ENCODE measurements at places on chromosomes 2 and 18. TPM values are rescaled to one million over a fixed set of nuclear protein-coding genes. Genes with fewer than 3 reads are reported as not detected.
A peak's percentile ranks its signal among the peaks of the same experiment; 100 is the strongest.

The PDE6D gene
- total RNA-seq: 21.8 TPM

The SP140 gene
- total RNA-seq: 2.6 TPM

The NABP1 gene
- total RNA-seq: 142 TPM

The DAW1 gene
- total RNA-seq: not detected

The RNF144A gene
- total RNA-seq: 22.2 TPM

The EPAS1 gene
- 717 TPM for total RNA-seq

The REEP1 gene
- total RNA-seq: 0.96 TPM

The CTLA4 gene
- 0.64 TPM for total RNA-seq

The PCGF1 gene
- total RNA-seq: 22.1 TPM

GRCh38 chr2:41710944-41711343 lies 336.9 kb upstream of the PKDCC start:
- no peak for DNase-seq

DNA sequence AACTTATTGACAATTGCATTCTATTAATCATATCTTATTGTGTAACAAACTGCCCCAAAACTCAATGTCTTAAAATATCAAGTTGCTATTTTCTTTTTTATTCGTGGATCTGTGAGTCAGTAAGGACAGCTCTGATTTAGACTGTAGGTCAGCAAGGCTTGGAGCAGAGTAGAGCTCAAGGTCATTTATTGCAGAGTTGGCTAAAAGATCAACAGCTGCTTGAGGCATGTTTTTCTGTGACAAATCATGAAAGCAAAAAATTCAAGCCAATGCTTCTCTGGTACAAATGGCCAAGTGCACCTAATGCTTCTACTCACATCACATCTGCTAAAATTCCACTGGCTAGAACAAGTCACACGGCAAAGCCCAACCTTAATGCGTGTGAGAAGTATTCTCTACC lies 497.7 kb upstream of the LRATD1 start:
- no peak for DNase-seq

GRCh38 chr2:100527440-100528015 lies 35.3 kb upstream of the PDCL3 start:
- no peak for DNase-seq

- peak; percentile 49 for DNase-seq
Measured at GRCh38 chr2:238467062-238467461, 40.3 kb downstream of the ASB1 start.

DNA sequence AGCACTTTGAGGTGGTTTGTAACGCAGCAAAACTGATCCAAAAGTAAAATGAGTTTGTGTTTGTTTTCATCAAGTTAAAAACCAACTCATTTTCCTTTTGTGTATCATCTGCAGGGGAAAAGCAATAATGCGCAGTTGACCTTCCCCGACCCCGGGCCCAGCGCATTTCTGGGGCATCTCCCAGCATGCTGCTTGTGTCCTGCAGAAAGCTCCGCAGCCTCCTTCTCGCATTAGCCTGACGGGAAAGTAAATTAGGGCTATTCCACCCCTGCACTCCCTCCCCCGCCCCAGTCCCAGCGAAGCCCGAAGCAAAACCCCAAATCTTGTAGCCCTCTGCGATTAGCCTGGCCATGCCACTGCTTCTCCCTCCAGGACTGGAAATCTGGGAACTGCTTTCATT lies 82.0 kb upstream of the PPM1B start:
- no peak for DNase-seq

- no peak for DNase-seq
Measured at GRCh38 chr2:30433541-30434299, 13.3 kb upstream of the LCLAT1 start.

DNA sequence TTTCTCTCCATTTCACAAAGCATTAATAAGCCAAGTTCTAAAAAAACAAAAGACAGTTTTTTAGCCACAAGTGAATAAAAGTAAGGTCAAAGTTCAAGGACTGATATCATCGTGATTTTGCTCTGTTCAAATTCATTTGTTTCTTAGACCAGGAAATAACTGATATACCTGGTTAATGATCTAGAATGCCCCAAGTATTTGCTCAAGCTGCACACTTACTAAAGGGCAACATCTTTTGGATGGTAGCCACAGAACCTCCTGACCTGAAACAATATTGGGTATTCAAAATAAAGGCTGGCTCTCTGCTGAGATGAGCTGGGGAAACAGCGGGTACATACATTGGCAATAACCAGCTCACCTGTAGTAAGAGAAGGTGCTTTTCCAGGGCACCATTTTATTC lies 314.7 kb upstream of the LYPD1 start:
- no peak for DNase-seq

DNA sequence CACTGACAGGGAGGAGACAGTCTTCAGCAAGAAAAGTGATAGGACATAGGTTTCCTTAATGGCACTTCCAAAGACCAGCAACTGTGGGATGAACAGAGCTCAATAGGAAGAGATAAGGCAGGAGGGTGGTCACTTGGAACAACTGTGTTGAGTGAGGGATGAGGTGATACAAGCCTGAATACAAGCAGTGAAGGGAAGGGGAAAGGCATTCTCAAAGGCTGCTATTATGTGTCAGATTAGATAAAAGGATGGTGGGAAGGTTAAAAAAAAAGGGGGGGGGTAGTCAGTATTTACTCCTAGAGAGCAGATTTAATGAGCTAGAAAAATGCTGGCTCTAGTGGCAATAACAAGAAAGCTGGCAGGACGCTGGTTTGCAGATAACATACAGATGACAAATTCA lies 25.7 kb downstream of the CCBE1 start:
- DNase-seq: no peak

GRCh38 chr18:23229472-23229871 lies 94.2 kb downstream of the CABLES1 start:
- DNase-seq: no peak

DNA sequence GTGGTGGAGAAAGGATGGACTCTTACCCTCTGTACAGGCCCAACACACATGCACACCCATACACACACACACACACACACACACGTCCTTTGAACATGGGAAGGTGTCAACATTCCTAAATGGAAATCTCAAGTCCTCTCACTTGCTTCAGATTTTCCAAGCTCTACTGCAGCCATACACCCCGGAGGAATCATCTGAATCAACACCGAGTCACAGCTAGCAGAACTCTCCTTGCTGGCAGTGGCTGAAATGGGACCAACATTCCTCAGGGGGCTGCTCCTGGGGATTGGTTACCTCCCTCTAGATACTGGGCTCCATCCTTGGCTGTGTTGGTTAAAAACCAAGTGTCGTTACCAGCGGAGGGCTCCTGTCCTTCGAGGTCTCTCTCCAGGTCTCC lies 112.7 kb downstream of the BCL11A start:
- DNase-seq: no peak

- no peak for DNase-seq
Measured at GRCh38 chr2:177616066-177616465, 223.5 kb downstream of the AGPS start.

- no peak for DNase-seq
Measured at GRCh38 chr2:47264143-47264542, 109.0 kb upstream of the STPG4 start.

GRCh38 chr2:14884651-14885050 lies 252.1 kb downstream of the LRATD1 start:
- no peak for DNase-seq

GRCh38 chr2:37631292-37631691 lies 40.1 kb downstream of the CDC42EP3 start:
- DNase-seq: no peak

DNA sequence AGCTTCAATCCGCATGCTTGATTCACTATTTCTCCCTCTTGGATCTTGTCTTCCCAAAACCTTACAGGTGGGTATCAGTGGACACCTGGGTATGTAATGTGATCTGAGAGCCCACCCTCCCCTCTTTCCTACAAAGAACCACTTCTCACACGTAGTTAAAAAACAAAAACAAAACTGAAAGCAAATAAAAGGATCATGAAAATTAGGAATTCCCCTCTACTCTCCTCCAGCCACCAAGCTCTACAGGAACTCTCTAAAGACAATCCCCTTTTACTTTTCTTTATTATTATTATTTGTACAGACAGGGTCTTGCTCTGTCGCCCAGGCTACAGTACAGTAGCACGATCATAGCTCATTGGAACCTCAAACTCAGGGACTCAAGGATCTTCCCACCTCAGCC lies 40.8 kb upstream of the MYO1B start:
- no peak for DNase-seq

DNA sequence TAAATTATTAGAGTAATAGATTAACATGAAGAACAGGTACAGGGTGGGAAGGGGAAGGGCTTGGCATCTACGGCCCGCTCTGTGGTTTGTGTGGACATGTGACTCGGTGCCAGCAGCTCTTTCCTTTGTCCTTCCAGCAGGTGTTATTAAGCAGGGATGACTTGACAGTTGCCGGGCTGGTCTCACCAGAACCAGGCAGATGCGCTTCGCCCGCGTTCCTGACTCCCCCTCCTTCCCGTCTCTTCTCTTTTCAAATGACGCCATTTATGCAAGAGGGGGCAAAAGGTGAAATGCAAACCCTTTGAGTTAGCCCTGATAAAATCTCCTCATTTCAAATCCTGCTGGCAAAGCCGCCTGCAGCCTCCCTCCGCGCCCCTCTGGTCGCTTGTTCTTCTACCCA lies 38.9 kb upstream of the MGAT4A start:
- no peak for DNase-seq

- DNase-seq: no peak
Measured at GRCh38 chr2:174342686-174343342, 8.1 kb downstream of the SP9 start.

- no peak for DNase-seq
Measured at GRCh38 chr2:71671203-71671854, 218.0 kb downstream of the DYSF start.

GRCh38 chr2:234797566-234798250 lies 154.1 kb upstream of the SH3BP4 start:
- no peak for DNase-seq

- no peak for DNase-seq
Measured at GRCh38 chr2:232126301-232127099, 165.0 kb downstream of the DIS3L2 start.

DNA sequence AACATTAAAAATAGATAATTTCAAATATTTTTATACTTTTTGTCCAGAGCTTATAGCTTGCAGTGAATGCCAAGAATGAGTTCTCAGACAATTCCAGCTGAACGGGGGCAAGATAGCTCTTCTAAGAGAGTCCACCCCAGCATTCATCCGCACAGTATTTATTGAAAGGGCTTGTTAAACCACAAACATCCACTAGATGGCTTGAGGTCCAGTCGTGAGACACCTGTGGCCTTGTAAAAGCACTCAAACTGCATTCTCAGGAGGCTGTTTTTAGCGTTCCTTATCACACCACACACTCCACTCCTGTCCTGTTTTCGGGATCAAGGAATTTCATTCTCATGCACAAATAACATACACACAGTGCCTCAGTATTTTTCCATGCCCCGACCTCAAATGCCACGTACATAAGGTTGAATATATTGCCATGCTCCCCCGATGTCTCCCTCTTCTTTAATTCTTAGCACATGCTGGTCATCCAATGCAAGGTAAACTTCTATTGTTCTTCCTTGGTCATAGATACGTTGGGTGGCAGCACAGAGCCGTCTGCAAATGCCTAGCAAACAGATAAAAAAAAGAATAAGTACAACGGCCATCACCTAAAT lies 47.4 kb downstream of the DNAJC10 start:
- DNase-seq: no peak

DNA sequence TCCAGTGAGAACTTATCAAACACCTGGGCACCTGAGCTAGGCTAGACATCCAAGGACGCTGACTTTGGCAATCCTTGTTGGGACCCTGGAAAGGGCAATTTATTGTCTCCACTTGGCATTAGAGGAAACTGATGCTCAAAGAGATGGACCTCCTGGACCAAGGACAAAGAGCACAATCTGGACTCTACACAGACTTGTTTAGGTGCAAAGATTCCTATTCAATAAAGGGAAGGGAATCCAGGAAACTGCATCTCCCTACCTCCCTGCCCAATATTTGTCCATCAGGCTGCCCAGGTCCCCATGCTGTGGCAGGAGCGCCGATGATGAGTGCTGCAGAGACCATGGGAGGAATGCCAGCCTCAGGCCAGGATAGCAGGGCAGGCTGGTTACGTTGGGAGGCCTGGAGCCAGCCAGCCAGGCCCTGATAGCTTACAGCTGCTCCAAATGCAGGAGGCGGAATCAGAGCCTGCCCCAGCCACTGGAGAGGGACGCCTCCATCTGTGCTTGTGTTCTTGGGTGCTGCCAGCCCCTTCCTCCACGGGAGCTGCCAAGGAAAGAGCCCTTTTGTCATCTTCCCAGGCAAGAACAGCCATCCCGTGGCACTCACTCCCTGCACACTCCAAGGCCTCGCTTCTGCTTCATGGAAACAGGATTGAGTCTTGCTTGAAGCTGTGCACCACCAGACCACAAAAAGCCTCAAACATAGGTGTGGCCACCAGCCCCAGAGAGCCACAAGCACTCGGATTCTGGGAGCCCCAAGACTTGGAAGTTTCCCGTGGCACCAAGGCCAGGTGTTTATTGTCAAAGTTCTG lies 60.0 kb downstream of the HS1BP3 start:
- DNase-seq: peak; percentile 55

GRCh38 chr2:25354116-25354515 lies 12.4 kb upstream of the DNMT3A start:
- DNase-seq: no peak

GRCh38 chr2:119579424-119580295 lies 35.4 kb downstream of the CFAP221 start:
- DNase-seq: no peak

Data from mesenteric fat pad (tissue), 1 donor.